ENCODE measurements at places on chromosomes 7 and 10.
A peak's percentile ranks its signal among the peaks of the same experiment; 100 is the strongest.

DNA sequence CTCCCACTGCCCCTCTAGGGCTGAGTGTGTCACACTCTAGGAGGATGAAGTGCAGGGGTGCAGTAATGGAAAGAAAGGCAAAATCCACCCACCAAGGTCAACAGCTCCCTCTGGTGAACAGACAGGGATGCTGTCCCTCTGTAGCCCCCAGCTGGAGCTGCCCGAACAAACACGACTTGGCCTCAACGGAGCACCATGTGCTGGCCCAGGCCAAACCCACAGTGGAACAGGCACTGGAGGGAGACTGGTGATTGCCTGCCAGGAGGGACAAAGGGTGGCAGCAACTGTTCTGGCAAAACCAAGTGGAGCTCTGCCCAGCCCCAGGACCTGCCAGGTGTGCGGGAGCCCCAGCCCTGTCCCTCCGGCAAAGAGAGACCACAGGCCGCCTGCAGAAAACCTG lies 20.7 kb downstream of the PDIA4 start:
- no peak for DNase-seq

- no peak for DNase-seq
Observed at GRCh38 chr10:101132636-101133473, 1.8 kb downstream of the TLX1 start.

- no peak for DNase-seq
Observed at GRCh38 chr7:33750177-33750576, 155.2 kb upstream of the BMPER start.

DNA sequence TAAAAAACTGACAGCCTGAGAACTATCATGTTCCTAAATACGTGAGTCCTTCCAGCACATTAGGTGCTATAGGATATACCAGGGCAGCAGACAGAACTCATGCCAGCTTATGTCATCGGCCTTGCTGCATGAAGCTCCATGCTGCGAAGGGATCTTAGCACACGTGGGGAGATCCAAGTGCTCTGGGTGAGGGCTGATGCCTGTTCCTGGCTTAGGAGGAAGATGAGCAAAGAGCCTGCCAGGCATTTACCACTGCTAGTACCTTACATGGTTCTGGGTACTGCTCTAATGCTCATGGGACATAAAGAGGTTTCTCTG lies 43.2 kb downstream of the SVIL start:
- DNase-seq = no peak

DNA sequence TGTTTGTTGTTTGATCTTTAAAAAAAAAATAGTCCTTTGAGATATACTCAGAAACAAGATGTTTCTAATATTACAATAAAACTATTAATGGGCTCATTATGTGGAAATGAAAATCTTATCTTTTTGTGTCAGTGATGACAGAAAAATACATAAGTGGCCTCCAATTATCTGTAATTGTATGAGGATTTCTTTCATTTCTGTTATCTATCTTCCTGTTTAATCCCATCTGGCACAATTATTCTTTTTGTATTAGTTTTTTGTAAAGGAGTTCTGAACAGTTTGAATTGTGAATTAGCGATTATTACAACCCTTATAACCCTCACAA lies 270.8 kb downstream of the BBS9 start:
- DNase-seq = peak; percentile 21

DNA sequence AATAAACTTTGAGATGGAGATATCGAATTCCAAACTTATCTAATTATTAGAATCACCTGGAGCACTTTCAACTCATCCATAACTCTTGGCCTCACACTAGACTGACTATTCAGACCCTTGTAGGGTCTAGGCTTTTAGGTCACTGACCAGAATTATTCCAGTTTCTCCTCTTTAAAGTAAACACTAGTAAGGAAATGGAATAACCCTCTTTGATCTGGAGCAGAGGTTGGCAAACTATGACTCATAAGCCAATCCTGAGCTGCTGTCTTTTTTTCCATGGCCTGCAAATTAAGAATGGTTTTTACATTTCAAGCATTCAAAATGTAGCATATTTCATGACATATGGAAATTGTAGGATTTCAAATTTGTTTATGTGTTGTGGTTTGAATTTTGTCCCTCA lies 1601.9 kb downstream of the REEP3 start:
- DNase-seq = no peak

- no peak for DNase-seq
Observed at GRCh38 chr7:44284881-44285541, 40.4 kb downstream of the CAMK2B start.

GRCh38 chr7:33619264-33619663 lies 286.1 kb upstream of the BMPER start:
- DNase-seq = no peak

- no peak for DNase-seq
Observed at GRCh38 chr10:125868372-125868975, 12.6 kb downstream of the DHX32 start.

DNA sequence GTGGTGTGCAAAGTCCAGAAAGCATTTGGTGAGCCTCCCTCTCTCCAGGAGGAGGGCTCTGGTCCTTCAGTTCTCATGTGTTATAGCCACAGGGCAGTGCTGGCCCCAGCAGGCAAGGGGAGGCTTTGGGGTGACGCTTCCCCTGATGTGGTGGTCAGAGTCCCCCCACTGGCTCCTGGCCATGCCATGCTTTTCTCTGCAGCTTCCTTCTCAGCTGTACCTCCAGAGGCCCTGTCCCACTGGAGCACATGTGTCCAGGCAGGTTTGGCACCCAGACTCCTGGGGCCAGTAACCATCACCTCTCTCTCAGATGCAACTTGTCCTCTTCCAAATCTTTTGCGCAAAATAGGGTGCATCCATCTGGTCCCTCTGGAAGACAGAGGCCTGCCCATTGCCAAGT lies 233.0 kb upstream of the ZNF32 start:
- no peak for DNase-seq

GRCh38 chr10:78520737-78521430 lies 487.2 kb downstream of the RPS24 start:
- no peak for DNase-seq

DNA sequence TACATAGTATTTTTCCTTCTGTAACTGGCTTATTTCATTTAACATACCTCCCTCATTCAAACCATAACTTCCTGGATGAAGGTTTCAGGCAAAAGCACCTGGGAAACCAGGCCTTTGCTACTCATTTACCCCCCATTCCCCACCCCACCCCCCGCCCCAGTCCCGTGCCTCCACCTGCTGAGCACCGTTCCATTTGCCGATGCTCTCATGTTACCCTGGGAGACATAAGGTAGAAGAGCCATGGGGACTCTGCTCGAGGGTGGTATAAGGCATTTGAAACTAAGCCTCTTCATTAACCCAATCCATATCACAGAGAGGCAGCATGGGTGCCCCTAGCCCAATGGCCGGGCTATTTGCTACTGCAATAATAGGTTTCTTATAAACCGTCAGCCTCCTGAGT lies 22.2 kb upstream of the MCM10 start:
- DNase-seq = no peak

- DNase-seq = no peak
Observed at GRCh38 chr7:143351060-143351459, 11.5 kb downstream of the FAM131B start.

- DNase-seq = no peak
Observed at GRCh38 chr10:119742947-119743648, 17.2 kb downstream of the INPP5F start.

GRCh38 chr10:96610817-96611216 lies 24.0 kb upstream of the TM9SF3 start:
- no peak for DNase-seq

DNA sequence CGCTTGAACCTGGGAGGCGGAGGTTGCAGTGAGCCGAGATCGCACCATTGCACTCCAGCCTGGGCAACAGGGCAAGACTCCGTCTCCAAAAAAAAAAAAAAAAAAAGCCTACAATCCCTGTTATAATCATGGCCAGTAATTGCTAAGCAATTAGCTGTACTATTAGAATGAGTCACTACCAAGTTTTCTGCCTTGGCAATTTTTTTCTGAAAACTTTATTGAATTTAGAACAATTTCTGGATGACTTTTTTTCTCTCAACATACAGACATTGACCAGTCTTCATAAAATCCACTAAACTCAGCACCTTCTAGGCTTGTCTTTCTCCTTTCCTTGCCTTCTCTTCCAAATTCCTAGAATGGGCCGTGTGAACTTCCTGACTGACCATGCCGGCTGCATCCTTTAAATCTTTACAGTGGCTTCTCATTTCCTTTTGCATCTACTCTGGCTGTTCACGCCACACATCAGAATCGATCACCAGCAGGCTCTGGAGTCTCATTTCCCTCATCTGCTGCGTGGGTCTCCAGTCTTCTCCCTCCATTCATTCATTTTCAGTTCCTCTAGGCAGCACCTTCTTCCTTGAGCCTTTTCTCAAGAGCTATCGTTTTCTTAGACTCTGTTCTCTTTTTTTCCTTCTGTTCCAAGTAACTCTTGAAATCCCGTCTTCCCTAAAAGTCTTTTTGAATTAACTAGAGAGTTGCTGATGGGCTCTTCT lies 107.9 kb downstream of the KAT6B start:
- DNase-seq = no peak

GRCh38 chr10:49387071-49387470 lies 8.8 kb downstream of the DRGX start:
- DNase-seq = no peak

DNA sequence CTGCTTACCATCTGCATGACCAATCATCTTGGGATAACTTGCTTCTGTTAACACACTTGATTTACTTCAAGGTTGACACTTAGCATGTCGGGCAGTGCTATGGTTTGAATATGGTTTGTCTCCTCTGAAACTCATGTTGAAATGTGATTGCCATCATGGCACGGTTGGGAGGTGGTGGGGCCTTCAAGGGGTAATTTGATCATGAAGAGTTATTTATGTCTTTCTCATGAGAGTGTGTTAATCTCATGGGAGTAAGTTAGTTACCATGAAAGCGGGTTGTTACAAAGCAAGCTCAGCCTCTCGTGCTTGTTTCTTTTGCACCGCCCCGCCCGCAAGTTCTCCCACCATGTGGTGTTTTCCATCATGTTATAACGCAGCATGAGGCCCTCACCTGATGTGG lies 163.6 kb downstream of the DOCK4 start:
- no peak for DNase-seq

GRCh38 chr10:94052866-94053791 lies 59.4 kb downstream of the PLCE1 start:
- no peak for DNase-seq

DNA sequence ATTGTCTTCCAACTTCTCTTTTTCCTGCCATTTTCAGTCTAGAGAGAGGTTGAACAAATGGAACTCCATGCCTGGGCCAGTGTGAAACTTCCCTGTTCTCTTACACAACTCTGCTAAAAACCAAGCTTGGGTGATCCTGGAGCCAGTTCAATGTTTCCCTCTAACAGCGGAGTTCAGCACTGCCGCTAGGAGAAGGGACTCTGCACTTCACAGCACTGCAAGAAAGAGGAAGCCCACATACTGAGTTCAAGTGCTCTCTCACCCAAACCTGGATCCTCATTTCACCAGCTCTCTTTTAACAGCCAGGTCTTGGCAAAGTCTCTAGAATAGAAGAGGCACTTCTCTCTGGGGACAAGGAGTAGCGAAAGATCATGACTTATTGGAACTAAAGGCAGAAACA lies 18.8 kb downstream of the FOXI2 start:
- DNase-seq = no peak

DNA sequence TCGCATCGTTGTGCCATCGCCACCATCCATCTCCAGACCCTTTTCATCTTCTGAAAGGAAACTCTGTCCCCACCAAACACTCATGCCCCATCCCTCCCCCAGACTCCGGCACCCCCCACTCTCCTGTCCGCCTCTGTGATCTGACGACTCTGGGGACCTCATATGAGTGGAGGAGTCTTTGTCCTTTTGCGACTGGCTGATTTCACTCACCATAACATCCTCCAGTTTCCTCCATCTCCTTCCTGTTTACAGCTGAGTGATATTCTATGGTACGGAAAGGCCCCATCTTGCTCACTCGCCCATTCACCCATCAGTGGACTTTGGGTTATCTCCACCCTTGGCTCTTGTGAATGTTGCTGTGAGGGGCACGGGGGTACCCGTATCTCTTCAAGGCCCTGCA lies 11.8 kb upstream of the INSIG1 start:
- no peak for DNase-seq

DNA sequence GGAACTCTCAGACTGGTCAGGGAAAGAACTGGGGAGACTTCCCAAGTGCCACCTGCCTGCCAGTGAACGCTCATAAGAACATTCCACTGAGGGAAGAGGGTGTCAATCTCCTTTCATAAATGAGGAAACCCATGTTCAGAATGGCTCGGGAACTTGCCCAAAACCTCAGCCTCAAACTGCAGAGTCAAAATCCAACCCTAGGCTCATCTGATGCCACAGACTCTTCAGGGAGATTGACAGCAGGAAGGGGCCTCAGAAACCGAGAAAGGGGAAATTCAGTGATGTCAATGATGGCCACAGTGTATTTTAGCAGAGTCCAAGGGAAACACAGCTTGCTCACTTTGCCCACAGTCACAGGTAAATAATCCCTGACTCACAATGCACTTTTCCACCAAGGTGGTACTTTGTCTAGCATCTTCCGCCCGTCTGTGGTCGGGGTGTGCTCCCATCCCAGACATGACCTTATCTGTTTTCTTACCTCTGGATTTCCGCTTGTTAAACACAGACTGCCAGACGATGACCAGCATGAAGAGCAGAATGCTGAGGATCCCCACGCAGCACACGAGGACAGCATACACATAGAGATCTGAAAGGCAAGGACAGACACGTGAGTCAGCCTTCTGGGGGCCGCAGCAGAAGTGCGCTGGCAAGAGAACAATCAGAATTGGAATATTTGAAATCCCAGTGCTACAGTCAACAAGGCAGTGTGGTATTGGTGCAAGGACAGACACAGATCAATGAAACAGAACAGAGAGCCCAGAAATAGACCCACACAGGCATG lies 38.4 kb downstream of the VSTM4 start:
- no peak for DNase-seq

GRCh38 chr10:116926426-116926825 lies 77.1 kb downstream of the ENO4 start:
- no peak for DNase-seq
